Activated T-helper 17 cell treated with anti-CD3 and anti-CD28 coated beads, Interleukin-2, amount 50 U/mL, for 72 hours (primary cell): ENCODE measurements at places on chromosomes 3 and 15. TPM values are rescaled to one million over a fixed set of nuclear protein-coding genes. Genes with fewer than 3 reads are reported as not detected.

GRCh38 chr15:82159922-82160321 is 102.6 kb downstream of the EFL1 start:
- ATAC-seq = no peak

- ATAC-seq = no peak
Observed at GRCh38 chr15:100055821-100056220, 286.0 kb downstream of the ADAMTS17 start.

DNA sequence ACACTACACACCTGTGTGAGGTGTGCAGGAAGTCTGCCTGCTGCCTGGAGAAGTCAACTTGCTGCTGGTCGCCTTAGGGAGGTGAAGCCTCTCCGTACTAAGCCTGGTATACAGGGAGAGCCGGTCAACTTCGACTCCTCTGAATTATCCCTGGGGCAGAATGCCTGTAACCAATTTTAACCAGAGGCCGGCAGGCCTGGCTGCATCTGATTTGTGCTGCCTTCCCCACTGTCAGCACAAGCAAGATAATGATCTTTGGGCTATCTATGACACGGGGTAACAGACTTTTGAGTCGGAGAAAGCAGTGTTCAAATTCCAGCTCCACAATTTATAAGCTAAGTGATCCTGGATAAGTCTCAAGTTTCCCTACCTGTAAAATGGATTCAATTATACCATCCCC is 42.3 kb downstream of the MAGEF1 start:
- no peak for ATAC-seq

DNA sequence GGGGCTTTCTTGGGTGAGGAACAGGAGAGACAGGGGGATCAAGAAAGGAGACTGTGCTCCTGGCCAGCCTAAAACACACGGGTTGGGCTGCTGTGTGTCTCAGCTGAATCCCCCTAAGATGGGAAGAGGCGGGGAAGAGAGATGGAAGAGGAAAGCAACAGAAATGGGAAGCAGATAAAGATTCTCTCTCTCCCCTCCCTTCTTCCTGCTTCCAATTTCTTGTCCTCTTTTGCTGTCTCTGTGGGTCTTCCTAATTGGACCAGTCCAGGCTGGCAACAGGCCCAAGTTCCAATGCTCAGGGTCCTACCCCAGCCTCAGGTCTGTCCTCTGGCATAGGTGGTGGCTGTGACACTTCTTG is 7.1 kb downstream of the ISLR2 start:
- no peak for ATAC-seq

- no peak for ATAC-seq
Observed at GRCh38 chr3:107208100-107208499, 169.1 kb upstream of the CCDC54 start.

GRCh38 chr15:61122647-61123375 is 106.3 kb downstream of the RORA start:
- no peak for ATAC-seq

- no peak for ATAC-seq
Observed at GRCh38 chr3:135869439-135870105, 96.0 kb upstream of the PPP2R3A start.

DNA sequence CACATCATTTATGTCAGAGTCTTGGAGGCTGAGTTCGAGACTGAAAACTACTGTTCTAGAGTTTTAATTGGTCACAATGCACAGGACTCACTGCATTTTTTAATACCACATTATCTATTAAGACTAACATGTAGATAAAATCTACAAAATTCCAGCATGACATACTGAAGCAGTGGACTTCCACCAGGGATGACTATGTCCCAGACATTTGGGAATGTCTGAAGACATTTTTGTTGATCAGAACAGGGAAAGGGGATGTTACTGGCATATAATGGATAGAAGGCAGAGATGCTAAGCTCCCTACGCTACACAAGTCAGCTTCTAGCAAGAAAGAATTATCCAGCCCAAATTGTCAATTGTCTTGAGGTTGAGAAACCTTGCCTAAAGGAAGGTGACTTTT is 419.0 kb upstream of the TGFBR2 start:
- ATAC-seq = no peak

DNA sequence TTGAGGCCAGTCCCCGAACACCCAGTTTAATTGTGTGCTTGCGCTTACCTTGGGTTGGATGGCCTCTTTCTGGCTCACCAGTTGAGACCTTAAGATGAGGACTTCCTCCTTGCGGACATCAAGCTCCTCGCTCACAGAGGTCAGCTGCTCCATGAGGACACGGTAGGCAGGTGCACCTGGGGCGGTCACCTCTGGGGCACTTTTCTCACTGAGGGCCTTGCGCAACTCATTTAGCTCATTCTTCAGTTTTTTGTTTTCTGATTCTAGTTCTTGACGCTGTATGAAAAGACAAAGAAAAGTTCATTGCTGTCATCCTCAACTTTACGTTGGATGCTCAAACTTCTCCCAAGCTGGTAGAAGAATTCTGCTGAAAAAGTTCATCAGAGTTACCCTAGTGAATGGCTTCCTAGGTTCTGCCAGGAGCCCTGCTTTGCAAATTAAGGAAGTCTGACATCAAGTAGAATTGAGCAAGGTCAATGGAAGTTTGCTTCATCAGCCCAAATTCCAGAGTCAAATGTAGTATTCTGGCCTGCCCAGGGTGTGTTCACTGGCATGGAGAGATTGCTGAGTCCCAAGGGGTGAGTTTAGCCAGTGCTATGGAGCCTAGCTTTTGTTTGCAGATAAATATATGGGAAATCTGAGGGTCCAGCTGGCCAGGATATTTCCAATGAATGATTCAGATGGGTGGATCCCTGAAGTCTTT is 55.8 kb upstream of the MYO5C start:
- no peak for ATAC-seq

DNA sequence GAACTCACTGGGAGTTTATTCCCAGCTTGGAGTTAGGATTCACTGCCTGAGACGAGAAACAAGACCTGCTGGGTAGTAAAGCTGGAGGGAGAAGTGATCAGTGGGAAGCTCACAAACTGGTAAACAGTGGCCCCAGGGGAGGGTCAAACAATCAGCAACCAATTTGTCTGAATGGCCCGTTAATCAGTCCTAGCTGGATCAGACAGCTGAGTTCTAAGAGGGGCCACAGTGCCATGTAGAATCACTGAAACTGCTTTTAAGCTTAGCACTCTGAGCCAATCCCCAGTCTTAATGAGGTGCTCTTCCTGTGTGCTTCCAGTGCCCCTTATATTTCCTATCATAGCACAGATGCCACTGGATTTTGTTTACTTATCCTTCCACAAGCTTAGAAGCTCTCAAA is 591.7 kb downstream of the RSL24D1 start:
- no peak for ATAC-seq

DNA sequence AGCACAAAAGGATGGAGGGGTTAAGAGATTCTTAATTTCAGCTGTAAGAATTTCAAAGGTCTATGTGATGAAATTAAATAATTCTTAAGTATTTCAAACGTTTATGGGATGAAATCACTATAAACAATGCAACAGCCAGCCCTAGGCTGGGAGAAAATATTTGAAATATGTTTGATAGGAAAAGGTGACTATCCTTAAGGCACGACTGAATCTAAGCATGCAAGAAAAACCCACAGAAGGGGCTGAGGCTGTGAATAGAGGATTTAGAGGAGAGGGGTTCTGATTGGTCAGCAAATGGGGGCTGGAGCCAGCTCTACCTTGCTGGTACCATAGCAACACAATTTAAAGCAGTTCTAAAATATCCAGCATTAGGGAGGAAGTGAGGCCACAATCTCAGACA is 220.8 kb upstream of the ATP10A start:
- no peak for ATAC-seq

GRCh38 chr3:136543385-136543784 is 208.8 kb downstream of the STAG1 start:
- ATAC-seq = no peak

- ATAC-seq = peak; percentile 93
Observed at GRCh38 chr15:63093486-63094205, 28.0 kb upstream of the LACTB start.

DNA sequence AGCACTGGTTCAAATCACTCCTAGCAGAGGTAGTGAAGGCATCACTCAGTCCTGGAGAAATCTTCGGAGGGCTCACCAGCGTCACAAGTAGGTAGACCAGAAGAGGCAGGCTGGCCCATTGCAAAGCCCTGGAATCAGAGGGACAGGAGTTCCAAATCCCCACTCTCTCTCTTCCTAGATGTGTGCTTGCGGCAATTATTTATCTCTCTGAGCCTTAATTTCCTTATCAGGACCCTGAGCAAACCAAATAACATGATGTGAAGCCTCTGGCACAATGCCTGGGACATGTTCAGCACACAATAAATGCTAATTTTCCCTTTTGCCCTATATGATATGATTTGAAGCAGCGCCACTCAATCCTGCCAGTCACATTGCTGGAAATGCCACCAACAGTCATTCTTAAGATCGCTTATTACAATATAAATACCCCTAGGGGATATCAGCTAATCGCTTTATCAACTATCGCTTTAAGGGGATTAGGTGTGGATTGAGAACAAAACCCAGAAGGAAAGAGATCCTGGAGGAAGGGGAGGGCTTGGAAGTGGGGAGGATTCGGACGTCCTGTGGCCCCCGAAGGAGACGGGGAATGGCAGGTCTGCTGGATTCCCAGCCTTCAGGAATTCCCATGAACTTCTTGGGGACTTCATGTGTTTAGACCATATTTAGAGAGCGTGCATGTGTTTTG is 59.5 kb upstream of the TSEN2 start:
- ATAC-seq = no peak

DNA sequence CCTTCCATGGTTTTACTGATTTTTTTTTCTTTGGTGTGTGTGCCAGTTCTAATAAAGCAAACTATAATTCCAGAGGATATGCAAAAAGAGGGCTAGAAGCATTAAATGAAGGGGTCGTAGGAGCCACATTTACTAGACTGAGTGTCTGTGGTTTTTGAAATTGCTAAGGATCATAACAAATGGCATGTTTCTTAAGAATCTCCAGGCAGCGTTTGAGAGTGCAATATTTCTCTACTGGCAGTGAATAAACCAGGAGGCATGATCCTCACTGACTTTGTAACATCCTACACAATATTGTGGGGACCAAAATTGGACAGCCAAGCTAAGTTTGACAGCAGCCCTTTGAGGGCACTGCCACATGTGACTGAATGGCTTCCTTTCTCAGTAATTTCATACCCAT is 115.9 kb upstream of the CCNL1 start:
- ATAC-seq = no peak

- no peak for ATAC-seq
Observed at GRCh38 chr15:36208868-36209582, 370.4 kb upstream of the CDIN1 start.

DNA sequence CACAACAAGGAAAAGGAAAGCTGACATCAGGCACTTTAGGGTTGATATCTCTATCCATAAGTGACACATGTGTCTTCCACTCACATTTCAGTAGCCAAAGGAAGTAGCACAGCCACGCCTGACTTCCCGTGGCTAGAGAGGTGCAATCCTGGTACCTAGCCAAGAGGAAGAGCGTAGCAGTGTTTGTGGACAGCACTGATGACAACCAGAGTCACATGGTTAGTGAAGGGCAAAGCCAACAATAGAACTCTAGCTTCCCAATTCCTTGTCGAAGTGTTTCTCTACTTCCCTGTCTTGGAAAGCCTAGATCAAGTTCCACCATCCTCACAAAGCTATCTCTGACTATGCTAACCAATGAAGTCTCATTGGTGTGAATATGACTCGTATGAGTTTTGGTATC is 189.2 kb downstream of the RSL24D1 start:
- ATAC-seq = no peak

- no peak for ATAC-seq
Observed at GRCh38 chr3:11185564-11186317, 31.4 kb downstream of the HRH1 start.

- ATAC-seq = no peak
Observed at GRCh38 chr3:169891886-169892285, 19.5 kb upstream of the SAMD7 start.

- ATAC-seq = no peak
Observed at GRCh38 chr15:56281145-56281544, 37.5 kb upstream of the RFX7 start.

GRCh38 chr3:52015438-52016228 is 19.9 kb upstream of the RPL29 start:
- no peak for ATAC-seq

GRCh38 chr3:37905346-37905745 is 43.7 kb downstream of the CTDSPL start:
- ATAC-seq = no peak

DNA sequence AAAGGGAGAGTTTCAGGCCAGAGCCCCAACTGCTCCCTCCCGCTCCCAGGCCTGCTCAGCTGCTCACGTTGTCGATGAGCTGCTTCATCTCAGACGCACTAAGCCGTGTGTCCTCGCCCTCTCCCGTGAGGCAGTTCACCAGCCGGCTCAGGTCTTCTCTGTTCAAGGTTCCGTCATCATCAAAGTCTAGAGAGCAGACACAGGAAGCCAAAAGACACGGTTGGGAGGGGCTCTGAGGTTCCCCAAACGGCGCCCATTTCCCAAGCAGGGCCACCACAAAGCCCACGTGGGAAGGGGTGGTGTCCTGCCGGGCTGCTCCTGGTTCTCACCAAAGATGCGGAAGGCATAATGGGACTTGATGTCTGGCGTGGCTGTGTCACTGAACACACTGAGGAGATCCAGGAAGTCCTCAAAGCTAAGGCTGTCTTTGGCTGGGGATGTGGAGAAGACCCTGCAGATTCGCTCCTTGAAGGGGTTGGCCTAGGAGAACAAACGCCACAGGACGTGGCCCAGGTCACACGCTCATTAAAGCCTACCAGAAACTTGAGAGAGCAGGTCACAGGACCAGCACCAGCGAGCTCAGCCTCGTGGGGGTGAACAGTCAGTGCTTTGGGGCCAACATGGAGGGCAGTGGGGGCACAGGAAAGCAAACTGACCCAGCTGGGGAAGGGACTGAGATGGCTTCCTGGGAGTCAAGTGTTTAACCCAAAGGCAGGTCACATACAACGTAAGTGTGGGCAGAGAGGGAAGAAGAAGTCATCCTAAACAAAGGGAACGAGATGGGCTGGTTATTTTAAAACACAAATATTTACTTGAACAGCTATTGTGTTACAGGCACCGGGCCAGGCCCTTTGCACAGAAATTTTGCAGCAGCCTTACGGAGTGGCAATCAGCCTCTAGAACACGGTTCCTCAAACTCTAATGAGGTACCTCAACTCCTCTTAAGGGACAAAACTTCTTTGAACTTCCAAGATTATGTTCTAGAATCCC is 2.4 kb downstream of the CIB1 start:
- peak; percentile 40 for ATAC-seq

GRCh38 chr3:16203031-16203430 is 28.6 kb downstream of the GALNT15 start:
- peak; percentile 72 for ATAC-seq

- no peak for ATAC-seq
Observed at GRCh38 chr3:64345371-64345770, 120.1 kb upstream of the PRICKLE2 start.

- no peak for ATAC-seq
Observed at GRCh38 chr3:48092270-48092669, 76.1 kb upstream of the MAP4 start.

Gene RPLP1
- 2,291 TPM for total RNA-seq

Gene XCR1
- total RNA-seq = 0.05 TPM

Gene WNT5A
- not detected for total RNA-seq

Gene MOBP
- not detected for total RNA-seq

Gene TGM4
- total RNA-seq = not detected

Gene STAC
- not detected for total RNA-seq

Gene XYLB
- 6.3 TPM for total RNA-seq
